ENCODE measurements at places on chromosomes 2 and 18.

DNA sequence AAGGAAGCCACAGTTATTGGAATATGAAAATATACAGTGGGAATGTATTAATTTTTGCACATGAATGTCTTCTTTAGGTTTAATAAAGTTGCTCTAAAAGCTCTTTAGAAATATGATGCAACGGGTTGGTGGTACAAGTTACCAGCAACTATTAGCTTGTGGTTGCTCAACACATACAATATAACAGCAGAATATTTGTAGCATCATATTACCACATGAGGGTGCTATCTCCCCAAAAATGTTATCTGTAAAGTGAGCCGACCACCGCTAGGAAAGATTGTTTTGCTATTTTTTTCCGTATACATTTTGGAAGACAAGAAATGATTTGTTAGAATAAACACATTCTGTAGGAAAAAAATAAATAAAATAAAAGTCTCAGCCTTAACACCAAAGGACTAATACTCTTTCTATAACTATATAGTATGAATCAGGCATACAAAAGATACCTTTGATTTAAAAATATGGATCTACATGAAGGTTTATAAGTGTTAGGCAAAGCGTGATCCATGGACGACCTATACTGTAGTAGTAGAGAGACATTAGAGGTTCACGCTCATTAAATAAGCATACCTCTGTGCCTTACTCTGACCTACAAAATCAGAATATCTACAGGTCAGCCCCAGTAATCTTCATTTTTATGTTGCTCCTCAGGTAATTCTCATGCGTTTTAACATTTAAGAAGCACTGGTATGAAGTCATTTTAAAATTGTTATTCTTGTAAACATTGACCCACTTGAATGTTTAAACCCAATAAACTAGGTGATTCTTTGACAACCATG lies 1110.6 kb upstream of the ACVR2A start:
- DNase-seq, result no peak

DNA sequence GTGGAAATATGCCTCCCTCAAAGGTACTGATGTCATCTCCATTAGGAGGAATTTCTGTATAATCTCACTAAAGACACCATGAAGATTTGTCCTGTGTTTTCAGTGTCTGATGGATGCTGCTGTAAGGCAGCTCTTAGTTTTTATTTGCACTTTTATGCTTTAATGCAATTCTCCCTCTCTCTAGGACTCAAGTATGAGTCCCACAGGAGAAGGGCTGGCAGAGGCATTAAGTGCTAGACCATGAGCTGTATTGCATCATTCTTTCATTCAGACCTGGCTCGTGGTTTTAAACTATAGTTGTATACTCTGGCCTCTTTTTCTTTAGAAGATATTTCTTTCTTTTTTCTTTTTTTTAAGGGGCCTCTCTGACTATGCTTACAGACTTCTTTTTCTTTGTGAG lies 805.6 kb downstream of the DPP10 start:
- no peak for DNase-seq

- DNase-seq, result no peak
Observed at GRCh38 chr2:99653433-99653832, 163.6 kb upstream of the REV1 start.

DNA sequence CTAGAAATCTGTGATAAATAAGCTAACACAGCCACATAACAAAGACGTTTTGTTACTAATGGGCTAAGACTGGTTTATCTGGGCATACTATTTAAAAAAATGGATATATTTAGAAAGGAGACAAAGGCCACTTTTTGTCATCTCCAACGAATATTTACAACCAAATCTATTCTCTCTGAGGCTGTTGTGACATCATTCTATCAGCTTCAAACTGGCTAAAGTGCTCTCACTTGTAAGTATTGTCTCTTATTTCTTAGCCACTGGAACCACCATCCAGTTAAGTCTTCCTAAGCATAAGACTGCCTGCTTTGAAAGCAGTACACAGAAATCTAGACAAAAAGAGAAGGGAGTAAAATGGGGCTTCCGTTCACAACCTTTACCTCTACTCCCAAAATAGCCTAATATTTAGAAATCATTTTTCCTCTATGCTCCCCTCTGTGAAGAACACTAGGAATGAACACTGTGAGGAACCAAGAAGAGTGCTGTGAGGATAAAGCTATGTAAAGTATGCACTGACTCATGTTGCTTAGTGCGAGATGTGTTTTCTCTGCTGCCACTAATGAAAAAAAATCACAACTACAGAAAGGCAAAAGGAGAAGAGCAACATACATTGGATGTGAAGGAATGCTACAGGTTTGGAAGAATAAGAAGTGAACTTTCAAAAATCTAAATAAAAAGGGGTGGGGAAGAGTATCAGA lies 264.1 kb downstream of the EXOC6B start:
- DNase-seq, result no peak

- DNase-seq, result no peak
Observed at GRCh38 chr18:29250259-29250658, 1073.3 kb upstream of the CDH2 start.
